ENCODE measurements at places on chromosomes 2 and 18.
A peak's percentile ranks its signal among the peaks of the same experiment; 100 is the strongest.

- peak; percentile 28 for DNase-seq
These were observed 501 bp downstream of the LPIN1 start for GRCh38 chr2:11746807-11747459.

DNA sequence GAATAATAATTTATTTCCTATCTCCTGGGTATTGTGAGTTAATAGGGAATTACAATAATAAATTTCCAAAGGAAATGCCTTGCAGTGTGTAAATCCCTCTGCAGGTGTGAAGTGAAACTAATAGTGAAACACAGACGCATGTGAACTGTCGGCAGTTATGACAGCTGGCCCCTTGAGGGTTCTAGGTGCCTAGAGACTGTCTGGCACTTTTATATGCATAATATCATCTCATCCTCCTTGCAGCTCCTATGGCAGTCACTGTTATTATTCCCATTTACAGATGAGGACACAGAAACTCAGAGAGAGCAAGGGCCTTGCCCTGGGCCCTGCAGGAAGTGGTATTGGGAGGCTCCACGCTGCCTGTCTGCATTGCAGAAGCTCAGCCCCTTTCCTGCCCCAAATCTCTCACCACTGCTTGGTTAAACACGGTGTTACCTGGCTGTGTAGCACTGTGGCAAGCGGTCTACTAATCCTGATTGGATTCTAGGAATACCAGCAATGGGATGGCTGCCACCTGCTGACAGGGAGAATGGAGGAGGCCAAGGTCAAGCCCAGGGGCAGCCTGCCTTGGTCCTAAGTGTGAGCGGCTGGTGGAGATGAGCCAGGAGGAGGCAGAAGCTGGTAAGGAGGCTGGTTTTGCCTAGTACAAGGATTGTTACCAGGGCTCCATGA is 32.8 kb upstream of the ACKR3 start:
- no peak for DNase-seq

DNA sequence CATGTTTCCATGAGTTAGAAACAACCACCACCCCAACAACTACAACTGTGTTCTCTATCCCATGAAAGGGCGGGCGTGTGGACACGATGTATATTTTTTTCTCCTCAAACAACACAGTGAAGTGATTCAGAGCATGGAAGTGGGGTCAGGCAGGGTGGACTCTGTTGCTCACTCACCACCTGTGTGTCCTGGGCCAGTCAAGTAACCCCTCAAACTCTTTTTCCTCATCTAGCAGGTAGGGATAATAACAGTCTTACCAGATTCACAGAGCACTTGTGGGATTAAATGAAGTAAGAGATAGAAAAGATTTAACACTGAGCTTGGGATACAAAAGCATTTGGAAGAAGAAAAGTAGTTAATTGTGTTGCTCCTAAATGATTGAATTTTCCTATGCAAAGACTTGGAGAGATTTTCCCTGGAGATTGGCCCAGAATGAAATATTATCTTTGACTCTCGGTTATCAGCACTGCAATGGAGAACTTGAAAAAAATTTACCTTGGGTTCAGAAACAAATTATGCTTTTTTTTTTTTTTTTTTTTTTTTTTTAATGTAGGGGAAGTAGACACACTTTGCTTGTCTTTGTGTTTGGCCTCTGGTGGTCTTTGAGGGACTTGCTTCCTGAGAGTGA is 161.9 kb upstream of the EPAS1 start:
- DNase-seq = no peak

GRCh38 chr2:77864426-77864825 is 342.2 kb upstream of the LRRTM4 start:
- DNase-seq = no peak

GRCh38 chr2:177572236-177572671 is 179.7 kb downstream of the AGPS start:
- DNase-seq = peak; percentile 12

DNA sequence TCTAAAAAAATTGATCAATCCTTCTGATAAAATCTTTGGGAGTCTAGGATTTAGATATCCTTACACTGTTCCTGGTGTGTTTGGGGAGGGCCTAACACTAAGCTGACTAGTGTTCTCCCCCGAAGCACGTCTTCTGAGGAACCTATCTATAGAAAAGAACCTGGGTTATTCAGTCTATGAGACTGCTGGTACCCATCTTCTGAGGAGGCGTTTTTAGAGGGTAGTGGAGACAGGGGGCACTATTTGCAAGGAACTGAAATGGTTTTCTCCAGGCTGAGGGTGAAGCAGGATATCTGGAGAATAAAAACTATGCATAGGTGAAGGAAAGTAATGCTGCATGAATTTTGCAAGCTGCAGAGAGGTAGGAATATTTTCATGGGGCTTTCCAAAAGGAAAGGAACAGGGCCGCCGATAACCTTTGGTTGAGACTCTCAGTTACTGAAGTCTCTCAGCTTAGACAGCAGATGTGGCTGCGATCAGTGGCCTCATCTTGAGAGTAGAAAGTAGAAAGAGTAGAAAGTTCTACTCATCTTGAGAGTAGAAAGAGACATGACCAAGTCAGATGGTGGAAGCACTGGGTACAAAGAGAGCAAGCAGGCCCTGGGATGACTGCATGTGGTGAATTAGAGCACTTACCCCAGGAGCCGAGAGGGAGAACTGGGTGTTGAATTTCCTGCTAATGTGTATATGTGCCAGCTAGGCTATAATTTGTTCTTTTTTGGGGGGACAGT is 31.8 kb upstream of the KCNE4 start:
- no peak for DNase-seq

GRCh38 chr2:201901786-201902185 is 95.4 kb downstream of the CDK15 start:
- no peak for DNase-seq

- no peak for DNase-seq
These were observed 62.0 kb upstream of the MRPS9 start for GRCh38 chr2:104975851-104976250.

GRCh38 chr18:69161383-69162028 is 239.2 kb upstream of the DOK6 start:
- no peak for DNase-seq

- peak; percentile 43 for DNase-seq
These were observed 26.9 kb downstream of the COL4A3 start for GRCh38 chr2:227191367-227191766.

GRCh38 chr18:76018210-76018609 is 476.8 kb downstream of the ZNF516 start:
- no peak for DNase-seq

- no peak for DNase-seq
These were observed 139.2 kb downstream of the ARL4C start for GRCh38 chr2:234357666-234358065.

DNA sequence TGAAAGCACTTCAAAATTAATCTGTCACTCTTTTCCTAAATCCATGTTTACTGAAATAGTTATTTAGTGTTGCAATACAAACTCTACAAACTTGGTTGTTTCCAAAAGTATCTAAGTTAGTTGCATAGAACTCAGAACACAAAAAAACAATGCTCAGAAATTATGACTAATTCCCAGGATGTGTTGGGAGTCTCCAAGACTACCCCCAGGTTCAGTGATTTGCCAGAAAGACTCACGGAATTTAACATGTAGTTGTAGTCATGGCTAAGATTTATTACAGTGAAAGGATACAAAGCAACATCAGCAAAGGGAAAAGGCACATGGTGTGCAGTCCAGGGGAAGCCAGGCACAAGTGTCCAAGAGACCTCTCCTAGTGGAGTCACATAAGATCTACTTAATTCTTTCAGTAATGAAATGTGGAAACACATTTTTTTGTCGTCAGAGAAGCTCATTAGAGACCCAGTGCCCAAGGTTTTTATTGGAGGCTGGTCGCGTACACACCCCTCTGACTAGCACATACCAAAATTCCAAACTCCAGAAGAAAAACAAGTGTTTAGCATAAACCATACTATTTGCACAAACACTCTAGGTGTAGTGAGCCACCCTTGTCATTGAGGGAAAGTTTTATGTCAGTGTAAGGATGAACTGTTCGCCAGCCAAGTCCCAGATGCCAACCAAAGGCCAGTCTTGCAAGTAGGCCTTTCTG is 43.3 kb upstream of the CYP20A1 start:
- DNase-seq = no peak

DNA sequence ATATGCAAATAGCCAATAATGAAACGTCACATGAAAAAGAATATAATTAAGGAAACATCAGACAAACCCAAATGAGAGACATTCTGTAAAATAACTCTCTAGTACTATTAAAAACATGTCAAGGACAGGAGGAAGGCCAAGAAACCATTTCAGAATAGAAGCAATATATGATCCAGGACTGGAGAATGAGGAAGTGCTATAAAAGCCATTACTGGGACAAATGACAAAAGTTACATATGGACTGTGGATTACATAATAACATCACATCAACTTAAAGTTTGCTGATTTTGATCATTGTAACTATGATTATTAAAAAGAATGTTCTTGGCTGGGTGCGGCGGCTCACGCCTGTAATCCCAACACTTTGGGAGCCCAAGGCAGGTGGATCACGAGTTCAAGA is 81.3 kb downstream of the CRACDL start:
- DNase-seq = no peak

DNA sequence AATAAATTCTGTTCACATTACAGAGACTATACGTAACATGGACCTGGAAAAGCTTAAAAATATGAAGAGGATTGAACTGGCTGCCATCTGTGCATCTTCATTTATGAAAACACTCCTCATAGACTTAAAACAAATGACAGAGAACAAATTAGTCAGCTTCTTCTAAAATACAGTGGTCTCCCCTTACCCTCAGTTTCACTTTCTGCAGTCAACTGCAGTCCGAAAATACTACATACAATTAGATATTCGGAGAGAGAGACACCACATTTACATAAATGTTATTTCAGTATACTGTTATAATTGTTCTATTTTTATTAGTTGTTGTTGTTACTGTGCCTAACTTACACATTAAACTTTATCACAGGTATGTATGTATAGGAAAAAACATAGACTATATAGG is 6.5 kb downstream of the RNF103 start:
- DNase-seq = no peak

DNA sequence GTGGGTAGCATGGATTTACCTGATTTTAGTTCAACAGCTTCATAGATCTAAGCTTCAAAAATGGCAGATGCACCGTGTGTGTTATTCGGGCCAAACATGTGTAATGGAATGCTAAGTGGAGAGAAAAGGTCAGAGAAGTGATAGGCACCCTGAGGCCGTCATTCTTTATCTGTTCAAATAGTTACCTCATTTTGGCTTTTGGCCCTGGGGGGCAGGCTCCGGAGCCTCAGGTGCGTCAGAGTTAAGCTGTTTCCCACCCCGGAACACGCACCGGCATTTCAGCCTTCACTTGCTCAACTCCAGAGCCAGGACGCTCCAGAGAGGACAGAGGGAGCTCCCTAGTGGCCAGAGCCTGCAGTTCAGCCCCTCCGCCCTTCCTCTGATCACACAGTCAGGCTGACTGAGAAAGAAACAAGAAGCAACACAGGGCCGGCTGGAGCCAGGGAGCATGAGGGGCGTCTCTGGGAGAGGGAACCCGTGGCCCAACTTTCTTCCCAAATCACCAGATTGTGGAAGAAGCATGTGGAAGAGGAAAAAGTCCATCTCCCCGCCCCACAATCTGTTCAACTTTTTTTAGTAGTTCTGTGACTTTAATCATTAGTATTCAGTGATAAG is 135.2 kb upstream of the EPC2 start:
- DNase-seq = peak; percentile 82

- DNase-seq = no peak
These were observed 190.4 kb downstream of the NRP2 start for GRCh38 chr2:205872716-205873115.

DNA sequence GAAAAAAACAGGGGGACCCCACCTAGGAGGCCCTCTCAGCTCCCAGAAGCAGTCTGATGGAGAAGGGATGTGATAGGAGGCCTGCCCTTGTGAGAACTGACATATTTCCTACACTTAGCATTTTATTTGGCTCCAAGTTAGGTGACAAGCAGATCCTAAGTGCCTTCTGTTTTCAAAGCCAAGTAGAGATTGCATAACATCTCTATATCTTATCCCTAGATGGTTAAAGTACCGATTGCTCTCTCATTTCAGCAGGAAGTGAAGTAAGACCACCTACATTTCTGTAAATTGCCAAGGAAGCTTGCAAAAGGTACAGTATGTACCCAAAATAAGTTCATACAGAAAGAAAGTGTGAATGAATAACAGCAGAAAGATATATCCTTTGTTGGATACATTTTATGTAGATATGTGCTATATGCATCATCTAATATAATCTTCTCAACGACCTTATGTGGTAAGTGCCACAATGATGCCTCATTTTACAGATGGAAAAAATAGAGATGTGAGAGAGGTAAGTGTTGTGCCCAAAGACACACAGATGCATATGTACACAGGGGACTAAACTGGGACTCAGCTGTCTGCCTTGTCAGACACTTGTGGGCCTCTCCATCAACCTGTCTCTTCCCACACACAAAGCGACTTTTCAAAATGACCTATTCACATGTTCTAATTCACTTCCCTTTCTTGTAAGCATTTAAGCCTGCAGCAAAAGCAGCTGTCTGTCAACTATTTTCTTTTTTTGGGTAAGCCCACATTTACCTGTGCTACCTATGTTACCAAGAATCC is 38.9 kb downstream of the DHRS9 start:
- no peak for DNase-seq

DNA sequence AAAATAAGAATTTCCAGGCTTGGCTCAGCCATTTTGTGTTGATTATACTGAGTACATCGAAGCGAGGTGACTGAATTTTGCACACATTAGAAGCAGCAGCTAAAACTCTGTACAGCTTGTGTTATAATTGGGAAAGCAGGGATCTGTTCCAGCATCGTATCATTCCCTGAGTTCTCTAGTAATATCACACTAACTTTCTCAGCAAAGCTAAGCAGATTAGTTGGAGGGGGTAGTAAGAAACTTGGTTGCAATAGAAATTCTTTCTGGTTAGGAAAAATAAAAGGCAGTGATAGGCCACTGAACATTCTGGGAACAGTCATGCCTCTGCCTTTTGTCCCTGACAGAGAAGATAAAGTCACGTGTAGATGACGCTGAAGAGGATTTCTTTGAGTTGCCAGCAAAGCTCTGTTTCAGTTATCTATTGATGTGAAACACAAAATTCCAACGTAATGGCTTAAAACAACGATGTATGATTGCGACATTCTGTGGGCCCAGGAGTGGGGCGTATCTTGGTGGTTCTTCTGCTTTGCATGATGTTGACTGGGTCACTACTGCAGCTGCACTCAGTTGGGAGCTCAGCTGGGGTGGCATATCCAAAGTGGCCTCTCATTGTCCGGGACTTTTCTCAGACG is 202.1 kb upstream of the MEX3C start:
- no peak for DNase-seq

GRCh38 chr2:142944264-142944663 is 66.8 kb downstream of the KYNU start:
- peak; percentile 56 for DNase-seq

GRCh38 chr18:63062246-63062645 is 257.3 kb downstream of the BCL2 start:
- no peak for DNase-seq

- DNase-seq = no peak
These were observed 91.4 kb downstream of the SCN9A start for GRCh38 chr2:166284359-166284758.

Data from EL (cell line).